Left forelimb (tissue), 1 donor: ENCODE measurements at places on chromosomes 13 and 19.

GRCh38 chr19:45640849-45641273 lies 1.7 kb upstream of the EML2 start:
- DNase-seq = no peak

GRCh38 chr13:67283637-67284036 lies 53.5 kb upstream of the PCDH9 start:
- no peak for DNase-seq

GRCh38 chr13:32165796-32166195 lies 134.2 kb downstream of the FRY start:
- DNase-seq = no peak

DNA sequence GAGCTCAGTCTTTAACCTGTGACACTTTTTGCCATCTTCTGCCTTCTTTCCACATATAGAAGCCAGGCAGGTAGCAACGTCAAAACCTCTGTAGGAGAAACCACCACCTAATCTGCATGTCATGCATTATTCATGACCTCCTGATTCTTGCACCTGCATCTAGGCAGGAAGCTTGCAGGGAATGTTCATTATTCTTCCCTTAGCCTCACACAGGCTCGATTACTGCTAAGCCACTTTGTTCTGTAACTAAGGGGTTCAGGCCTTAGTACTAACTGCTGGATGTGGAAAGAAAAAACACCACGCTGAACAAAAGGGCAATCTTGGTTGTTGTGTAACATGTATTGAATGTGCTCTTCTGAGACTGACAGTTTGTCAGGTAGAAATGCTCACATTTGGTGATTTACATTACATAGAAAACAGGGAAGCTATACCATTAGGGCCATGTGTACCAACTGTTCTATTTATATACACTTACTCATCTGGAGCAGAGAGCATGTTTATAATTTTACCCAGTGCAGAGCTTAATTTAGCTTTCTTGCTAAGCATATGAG lies 366.9 kb downstream of the KLF12 start:
- no peak for DNase-seq

- DNase-seq = no peak
Measured at GRCh38 chr13:114105521-114106225, 26.8 kb downstream of the RASA3 start.

- DNase-seq = no peak
Measured at GRCh38 chr13:21619633-21620220, 15.8 kb upstream of the MICU2 start.

GRCh38 chr13:113357529-113357928 lies 6.4 kb downstream of the GRTP1 start:
- no peak for DNase-seq
